Right renal pelvis (tissue), 4 donors: ENCODE measurements at places on chromosomes 16 and 17.

GRCh38 chr17:79797492-79798298 lies 818 bp upstream of the CBX8 start:
- no peak for DNase-seq

GRCh38 chr16:49835161-49835777 lies 20.6 kb downstream of the ZNF423 start:
- no peak for DNase-seq

- DNase-seq, result no peak
These were observed 114.9 kb upstream of the CDH5 start for GRCh38 chr16:66251476-66252160.

DNA sequence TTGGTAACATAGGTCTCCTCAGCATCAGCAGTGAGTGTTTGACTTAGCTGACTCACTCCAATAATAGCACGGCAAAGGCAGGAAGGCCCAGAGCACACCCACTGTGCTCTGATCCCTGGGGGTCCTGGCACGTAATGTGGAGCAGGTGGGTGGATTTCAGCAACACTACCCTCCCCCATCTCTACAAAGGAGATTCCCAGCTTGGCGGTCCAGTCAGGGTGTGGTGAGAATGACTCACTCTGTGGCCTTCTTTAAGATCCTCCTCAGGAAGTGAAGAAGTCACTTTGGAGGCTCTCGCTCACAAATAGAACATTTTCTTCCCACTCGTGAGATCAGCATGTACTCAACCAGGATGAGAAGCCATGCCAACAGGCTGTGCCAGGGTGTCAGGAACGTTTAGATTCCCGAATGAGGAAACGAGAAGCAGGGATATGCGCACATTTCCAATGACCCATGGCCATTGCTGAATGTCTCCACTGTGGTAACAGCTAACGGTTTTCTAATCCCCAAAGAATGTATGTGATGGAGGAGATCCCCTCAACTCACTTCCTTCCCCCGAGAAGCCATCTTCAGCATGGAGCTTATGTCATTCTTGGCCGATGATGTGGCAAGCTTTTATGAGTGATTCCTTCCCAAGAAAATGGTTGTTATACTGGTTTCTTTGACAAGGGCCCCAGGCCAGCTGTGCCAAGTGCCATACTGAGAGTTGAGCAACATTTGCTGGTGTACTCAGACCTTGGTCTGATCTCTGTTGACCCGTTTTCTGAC lies 365.2 kb downstream of the C16orf95 start:
- DNase-seq, result no peak

- DNase-seq, result no peak
These were observed 6.4 kb downstream of the NHERF1 start for GRCh38 chr17:74754832-74755231.

DNA sequence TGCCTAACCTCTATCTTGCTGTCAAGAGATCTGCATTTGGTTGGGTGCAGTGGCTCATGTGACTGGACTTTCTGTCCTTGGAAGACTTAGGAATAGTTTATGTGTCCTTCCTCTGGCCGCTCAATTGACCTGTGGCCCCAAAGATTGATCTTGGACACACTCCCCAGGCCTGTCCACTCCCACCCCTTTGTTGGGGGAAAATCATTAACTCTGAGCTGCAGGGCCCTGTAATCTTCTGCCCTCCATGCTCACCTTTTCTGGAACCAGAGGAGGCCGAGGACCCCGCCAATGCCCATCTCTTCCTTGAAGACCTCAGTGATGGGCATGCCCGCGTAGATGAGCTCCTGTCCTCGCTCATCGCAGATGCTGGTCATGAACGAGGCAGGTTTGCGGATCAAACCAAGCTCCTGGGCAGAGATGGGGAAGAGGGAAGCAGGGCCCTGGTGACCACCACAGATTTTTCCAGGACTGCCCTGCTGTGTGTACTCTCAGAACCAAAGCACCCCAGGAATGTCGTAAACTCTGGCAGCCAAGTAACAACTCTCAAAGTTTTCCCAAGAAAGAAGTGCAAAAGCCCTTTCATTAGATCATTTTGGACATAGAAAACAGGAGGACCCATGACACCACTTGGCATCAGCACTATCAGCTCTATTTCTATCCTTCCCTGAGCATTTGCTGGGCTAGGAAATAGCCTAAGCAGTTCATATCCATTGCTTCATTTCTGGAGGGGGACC lies 8.5 kb upstream of the KLHL11 start:
- DNase-seq, result no peak

- peak; percentile 50 for DNase-seq
These were observed 127.1 kb upstream of the PLCG2 start for GRCh38 chr16:81651758-81652718.

DNA sequence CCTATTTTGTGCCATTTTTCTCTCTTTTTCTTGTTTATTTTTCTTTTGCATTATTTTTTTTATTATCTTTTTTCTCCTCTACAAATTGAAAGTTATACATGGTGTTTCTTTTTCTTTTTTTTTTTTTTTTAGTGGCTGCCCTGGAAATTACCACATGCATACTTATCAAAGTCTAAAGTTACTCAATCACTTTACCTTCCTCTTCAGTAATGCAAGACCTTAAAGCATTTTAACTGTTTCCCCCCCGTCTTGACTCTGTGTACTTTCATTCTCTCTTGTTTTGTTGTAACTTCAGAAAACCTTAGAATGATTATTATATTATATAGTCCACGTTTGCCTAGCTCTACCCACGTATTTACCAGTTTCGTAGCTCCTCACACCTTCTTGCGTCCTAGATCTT lies 33.3 kb upstream of the SMPD3 start:
- no peak for DNase-seq

DNA sequence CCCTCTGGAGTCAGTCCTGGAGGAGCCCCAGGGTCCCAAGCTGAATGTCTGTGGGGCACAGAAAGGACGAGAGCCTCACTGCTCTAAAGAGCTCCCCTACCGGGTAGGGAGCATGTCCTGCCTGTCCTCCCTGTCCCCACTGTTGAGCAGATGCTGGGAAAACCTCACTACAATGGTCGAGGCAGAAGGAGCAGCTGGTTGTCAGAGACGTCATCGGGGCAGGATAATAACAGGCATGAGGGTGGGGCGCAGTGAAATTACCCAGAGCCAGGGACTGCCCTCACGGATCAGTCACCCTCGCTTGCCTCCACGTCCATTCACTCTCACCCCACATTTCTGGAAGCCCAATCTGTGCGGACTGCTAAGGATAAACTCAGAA lies 538 bp downstream of the TM4SF5 start:
- no peak for DNase-seq

DNA sequence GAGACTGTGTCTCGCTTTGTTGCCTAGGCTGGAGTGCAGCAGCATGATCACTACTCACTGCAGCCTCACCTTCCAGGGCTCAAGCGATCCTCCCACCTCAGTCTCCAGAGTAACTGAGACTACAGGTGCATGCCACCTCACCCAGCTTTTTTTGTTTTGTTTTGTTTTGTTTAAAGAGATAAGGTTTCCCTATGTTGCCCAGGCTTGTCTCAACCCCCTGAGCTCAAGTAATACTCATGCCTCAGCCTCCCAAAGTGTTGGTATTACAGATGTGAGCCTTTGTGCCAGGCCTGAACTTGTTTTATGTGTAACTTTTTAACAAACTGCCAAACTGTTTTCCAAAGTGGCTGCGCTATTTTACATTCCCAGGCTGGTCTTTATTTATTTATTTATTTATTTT lies 41.8 kb upstream of the NUDT7 start:
- DNase-seq, result no peak

DNA sequence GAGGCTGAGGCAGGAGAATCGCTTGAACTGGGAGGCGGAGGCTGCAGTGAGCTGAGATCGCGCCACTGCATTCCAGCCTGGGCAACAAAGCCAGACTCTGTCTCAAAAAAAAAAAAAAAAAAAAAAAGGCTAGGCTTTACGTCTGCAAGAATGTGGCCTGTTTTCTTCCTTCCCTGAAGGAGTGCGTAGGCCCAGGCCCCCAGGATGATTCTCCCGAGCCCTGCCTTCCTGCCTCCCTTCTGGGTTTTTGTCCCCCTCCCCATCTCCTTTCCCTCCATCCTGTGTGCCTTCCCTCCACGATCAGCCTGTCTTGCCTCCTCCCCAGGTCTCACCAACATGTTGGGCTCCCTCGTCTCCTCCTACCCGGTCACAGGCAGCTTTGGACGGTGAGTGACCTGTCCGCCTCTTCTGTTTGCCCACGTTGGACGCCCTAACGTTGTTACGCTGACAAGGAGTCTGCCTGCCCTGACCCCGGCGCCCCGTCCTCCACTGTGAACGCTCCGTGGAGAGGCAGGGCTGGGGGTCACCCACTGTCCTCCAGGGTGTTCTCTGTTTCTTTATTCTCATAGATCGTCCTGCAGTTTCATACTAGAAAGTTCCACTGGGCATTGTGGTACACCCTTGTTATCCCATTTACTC lies 15.7 kb upstream of the RNF213 start:
- no peak for DNase-seq

- DNase-seq, result peak; percentile 45
These were observed 6.6 kb upstream of the BMERB1 start for GRCh38 chr16:15427648-15428239.

DNA sequence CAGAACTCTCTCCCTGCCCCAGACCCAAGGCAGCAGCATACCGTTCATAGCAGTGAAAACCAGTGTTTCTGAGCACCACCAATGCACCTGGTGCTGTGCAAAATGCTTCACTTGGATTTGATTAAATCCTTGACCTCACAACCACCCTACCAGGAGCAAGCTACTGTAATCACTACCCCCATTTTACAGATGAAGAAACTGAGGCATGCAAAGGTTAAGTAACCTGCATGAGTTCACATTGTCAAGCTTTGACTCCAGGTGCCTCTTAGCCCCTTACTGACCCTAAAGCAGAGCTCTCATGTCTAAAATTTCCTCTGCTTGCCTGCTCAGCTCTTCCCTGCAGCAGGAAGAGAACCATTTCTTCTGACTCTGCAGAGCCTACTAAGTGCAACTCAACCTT lies 34.2 kb upstream of the GOSR2 start:
- DNase-seq, result no peak

DNA sequence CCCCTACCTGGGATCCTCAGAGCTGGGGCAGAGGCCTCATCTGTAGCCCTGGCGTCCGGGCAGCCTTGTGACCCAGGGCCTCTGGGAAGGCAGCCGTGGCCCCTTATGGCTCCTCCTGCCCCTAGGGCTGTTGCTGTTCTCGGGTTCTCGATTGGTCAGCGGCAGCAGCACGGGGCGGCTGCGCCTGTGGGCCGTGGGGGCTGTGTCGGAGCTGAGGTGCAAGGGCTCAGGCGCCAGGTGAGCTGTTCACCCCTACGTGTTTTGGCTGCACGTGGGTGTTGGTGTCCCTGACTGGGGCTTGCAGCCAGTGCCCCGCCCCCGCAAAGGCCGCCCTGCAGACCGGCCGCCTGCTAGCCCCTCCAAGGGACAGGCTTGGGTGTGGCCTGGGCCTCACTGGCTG lies 5.8 kb upstream of the RHOT2 start:
- no peak for DNase-seq

DNA sequence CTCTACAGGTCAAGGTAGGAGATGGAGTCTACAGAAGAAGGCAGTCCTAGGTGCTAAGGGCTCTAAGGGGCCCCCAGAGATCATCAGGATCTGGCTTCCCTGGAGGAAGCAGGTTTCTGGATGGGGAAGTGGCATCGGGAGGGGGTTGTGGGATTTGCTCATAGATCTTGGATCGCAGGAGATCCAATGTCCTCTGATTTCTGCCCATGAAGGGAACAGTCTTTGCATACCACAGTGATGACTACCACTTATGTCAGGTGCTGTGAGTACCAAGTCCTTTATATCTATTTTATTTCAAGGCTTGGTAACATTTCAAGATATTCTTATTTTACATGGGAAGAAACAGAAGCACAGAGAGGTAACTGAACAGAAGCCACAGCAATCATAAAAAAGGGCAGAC lies 164.0 kb downstream of the RGS9 start:
- no peak for DNase-seq

DNA sequence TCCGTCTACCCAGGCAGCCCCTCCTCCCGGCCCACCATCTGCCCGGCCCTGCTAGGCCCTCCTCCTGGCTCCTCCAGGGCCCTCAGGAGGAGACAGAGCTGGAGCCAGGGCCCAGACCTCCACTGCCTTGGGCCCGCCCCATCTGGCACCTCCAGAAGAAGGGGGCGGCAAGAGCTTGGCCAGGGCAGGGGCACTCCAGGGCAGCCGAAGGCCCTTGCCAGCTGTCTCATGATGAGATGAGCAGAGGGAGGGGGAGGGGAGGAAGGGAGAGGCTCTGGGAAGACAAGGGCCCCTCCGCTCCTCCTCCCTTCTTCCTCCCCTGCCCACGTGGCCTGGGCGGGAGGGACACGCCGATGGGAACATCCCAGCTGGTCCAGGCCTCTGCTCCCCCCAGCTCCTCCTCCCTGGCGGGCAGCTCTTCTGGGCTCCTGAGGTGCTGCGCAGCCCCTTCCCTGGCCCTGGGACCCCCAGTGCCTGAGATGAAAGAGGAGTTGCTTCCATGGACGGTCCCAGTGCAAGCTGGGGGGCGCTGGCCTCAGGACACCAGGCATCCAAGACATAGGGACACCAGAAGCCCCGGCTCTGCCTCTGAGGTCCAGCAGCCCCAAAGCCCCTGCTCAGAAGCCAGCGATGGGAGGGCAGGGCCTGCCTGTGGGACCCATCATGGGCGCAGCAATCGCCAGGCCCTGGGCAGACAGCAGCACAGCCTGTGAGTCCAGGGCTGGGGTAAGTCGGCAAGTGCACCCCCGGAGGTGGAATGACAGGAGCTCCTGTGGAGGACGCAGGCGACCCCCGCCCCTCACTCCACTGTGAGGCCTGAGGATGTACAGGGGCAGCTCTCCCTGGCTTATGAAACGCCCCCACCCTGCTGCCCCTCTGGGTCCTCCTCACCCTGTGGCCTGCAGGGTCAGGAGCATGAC lies 23.6 kb upstream of the ENPP7 start:
- no peak for DNase-seq

DNA sequence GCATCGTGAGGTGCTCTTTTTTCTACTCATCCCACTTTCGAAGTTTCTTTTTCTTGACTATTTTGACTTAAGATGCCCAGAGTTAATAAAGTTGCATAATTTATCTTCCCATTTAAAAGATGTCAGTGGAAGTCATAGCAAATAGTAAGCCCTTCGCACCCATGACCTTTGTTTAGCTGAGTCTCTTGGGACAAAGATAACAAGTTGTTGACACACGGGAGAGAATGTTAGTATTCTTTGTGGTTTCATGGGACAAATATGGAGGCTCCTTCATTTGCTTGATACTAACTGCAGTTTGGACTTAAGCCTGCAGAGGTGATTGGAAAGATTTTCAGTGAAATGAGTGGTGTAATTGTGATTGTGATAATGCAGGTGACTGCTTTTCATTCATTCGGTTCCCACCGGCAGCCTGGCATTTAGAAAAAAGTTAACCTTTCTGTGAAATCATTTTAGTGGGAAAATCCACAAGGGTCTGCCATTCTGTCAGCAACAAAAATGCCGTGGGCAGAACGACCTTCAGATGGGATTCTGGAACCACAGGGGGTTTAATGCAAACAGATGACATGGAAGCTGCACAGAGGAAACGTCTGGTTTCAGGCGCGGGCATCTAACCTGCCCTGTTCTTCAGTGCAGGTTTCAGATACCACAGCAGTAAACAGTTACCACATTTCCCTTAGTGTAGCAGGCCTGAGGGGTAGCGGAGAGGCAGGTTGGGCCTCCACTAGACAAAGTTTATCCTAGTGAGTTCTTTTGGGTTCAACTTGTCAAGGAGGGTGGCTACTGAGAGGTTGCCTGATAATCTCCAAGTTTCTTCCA lies 123.0 kb downstream of the RPTOR start:
- DNase-seq, result no peak
